ENCODE measurements at places on chromosomes 2 and 18. TPM values are rescaled to one million over a fixed set of nuclear protein-coding genes. Genes with fewer than 3 reads are reported as not detected.

Gene LYG1
- 0.77 TPM for total RNA-seq

Gene ADD2
- not detected for total RNA-seq

Gene STPG4
- under 0.01 TPM for total RNA-seq

GRCh38 chr18:28718696-28719095 lies 541.8 kb upstream of the CDH2 start:
- DNase-seq: no peak

- peak; percentile 55 for DNase-seq
Observed at GRCh38 chr2:66433945-66434678, 813 bp upstream of the MEIS1 start.

GRCh38 chr2:8799004-8799403 lies 38.4 kb downstream of the KIDINS220 start:
- no peak for DNase-seq

- peak; percentile 56 for DNase-seq
Observed at GRCh38 chr2:137888845-137889244, 75.4 kb upstream of the HNMT start.

DNA sequence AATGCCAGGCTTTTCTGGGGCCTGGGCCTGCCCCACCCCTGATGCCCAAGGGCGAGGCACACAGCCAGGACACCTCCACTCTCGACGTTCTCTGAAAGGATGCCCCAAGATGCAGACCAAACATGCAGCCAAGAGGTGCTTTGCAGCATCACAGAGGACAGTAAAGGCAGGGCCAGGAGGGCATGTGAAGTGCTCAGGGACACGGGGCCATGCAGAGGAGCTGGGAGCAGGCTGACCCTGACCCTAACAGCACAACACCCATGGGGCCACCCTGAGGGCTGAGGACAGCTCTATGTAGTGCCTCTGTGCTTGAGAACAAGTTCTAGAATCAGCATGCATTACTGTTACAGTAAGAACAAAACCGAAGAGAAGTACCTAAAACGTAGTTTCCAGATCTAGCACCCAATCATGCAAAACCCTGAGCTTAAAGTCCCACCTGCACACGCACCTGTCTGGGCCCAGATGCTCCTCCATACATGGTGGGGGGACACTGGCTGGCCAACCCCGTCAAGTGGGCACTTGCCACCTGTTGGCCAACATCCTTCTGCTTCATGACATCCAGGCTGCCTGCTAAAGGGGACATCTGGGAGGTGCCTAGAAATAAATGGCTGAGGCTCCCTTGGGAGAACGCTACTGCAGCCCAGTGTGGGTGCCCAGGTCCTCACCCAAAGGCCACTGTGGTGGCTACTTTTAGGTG lies 15.4 kb downstream of the HS6ST1 start:
- no peak for DNase-seq
